ENCODE measurements at places on chromosomes 12 and 14.

GRCh38 chr14:105315211-105315721, 718 bp downstream of the PACS2 start:
- DNase-seq: peak; percentile 62

- DNase-seq: no peak
Observed at GRCh38 chr14:74504874-74505720, 11.5 kb downstream of the ISCA2 start.

DNA sequence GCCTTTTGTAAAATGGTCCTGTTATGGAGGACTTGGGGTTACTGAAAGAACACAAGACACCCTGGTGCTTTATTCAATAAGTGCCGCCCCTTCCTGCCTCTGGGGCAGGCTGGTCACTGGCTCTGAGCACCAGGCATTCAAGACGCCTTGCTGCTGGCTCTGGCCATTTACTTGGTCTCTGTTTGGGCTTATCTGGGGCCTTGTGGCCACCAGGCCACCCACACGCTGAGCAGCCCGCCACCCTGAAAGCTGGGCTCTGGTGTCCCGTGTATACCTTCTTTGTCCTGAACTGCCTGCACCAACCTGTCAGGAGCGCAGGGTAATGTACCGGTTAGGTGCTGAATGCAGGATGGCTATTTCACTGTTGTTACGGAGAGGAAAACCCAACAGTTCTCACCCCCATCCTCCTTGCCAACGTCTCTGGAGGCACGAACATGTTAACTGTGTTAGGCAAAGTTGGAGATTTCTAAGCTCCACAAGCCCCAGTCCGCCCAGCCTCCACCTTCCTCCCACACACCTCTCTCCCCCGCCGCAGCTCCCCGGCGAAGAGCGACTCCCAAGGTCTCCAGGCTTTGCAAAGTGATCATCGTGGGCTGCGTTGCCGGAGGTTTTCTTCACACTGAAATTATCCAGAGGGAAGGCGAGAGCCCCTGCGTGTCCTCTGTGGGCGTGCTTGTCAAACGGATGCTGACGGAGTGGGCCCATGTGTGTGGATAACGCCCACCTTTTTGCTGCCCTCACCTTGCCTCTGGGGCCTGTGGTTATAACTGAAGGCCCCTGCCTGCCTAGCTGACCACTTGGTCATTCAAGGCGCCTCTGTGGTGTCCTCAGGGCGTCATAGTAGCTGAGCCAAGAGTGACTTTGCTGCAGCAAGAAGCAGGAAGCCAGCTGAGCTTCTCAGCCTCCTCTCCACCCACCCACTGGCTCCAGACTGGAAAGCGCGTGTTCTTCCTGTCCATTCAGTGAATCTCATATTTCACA, 18.8 kb upstream of the BEGAIN start:
- DNase-seq: no peak

DNA sequence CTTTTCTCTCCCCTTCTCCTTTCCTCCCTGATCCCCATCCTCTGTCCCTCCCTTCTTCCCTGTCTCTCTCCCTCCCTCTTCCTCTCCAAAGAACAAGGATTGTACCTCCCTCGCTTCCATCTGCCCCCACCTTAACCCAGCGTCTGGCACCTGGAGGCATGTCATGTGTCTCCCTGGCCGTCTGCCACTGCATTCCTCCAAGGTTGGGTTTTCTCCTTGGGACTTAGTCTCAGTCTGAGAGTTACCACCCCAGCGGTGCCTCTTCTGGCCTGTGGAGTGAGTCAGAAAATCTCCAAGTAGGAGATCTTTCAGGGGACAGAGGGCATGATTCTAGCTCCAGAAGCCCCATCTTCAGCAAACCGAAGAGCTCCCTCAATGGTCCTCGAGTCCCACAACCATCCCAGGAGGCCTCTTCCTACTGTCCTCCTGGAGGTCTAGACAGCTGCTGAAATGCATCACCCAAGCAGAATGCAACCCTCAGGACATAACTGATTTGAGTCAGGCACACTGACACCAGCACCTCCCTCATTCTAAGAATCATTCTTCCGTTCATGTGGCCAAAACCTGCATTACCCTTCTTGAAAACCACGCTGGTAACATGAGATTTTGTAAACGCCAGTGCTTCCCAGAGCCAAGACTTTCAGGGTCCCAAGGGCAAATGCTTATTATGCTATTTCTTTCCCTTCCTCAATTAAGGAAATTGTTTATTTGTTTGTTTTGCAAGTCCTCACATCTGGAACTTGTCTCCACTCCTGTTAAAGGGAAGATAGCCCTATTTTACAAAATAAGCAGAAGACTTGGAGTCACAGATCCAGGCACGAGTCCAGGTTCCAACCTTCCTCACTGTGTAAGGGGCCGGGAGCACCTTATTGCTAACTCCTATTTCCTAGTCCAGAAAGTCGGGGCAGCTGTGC, 463.2 kb downstream of the BCL11B start:
- DNase-seq: no peak

GRCh38 chr12:70609203-70609602, 28.0 kb downstream of the PTPRB start:
- DNase-seq: peak; percentile 20

- no peak for DNase-seq
Observed at GRCh38 chr14:71523630-71524319, 408.5 kb upstream of the RGS6 start.

GRCh38 chr12:27982385-27982784, 9.9 kb upstream of the PTHLH start:
- no peak for DNase-seq

GRCh38 chr12:47736216-47736615, 10.9 kb upstream of the ENDOU start:
- no peak for DNase-seq

- no peak for DNase-seq
Observed at GRCh38 chr14:21050597-21050996, 7.0 kb upstream of the RNASE8 start.

- no peak for DNase-seq
Observed at GRCh38 chr14:95018821-95019220, 138.5 kb downstream of the DICER1 start.

GRCh38 chr12:47373554-47374150, 293.9 kb upstream of the AMIGO2 start:
- DNase-seq: no peak

DNA sequence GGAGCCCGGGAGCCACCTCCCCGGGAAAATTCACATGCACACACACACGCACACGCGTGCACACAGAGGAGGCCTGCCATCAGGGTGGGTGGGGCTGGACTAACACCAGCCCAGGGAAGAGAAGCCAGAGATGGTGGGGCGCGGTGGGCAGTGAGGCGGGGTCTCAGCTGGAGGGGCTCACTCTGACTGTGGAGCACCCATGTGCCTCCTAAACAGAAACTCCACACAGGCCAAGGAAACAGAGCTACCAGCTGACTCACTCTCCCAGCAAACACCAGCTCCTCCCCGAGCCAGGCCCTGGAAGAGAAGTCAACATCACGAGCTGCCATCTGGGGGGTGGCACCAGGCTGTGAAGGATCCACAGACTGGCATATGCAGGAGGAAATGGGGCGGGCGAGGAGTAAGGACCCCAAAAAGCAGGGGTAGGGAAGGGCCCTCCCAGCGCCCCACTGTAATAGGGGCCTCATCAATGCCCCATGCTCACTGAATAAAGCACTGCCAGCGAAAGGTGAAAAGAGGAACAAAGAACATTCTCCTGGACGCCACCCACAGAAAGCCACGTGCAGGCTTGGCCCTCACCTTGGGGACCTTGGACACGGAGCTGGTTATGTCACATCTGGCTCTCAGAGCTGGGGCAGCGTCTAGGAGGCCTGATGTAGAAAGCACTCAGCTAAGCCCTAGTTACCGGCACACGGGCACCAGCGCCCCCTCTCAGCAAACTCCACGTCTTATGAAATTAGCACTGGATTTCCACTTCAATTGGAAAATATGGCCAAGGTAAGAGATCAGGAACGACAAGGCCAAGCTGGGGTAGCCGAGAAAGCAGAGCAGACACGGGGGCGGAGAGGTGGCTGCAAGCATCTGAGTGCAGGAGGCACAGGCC, 8.4 kb upstream of the INF2 start:
- no peak for DNase-seq

GRCh38 chr12:121033625-121034349, 5.3 kb downstream of the OASL start:
- no peak for DNase-seq

GRCh38 chr12:132278401-132279183, 50.8 kb downstream of the GALNT9 start:
- no peak for DNase-seq

GRCh38 chr12:6337958-6338433, 3.9 kb downstream of the TNFRSF1A start:
- DNase-seq: no peak

- no peak for DNase-seq
Observed at GRCh38 chr12:6644257-6644596, 3.0 kb downstream of the ACRBP start.

GRCh38 chr12:71460850-71461609, 21.4 kb downstream of the LGR5 start:
- DNase-seq: no peak

DNA sequence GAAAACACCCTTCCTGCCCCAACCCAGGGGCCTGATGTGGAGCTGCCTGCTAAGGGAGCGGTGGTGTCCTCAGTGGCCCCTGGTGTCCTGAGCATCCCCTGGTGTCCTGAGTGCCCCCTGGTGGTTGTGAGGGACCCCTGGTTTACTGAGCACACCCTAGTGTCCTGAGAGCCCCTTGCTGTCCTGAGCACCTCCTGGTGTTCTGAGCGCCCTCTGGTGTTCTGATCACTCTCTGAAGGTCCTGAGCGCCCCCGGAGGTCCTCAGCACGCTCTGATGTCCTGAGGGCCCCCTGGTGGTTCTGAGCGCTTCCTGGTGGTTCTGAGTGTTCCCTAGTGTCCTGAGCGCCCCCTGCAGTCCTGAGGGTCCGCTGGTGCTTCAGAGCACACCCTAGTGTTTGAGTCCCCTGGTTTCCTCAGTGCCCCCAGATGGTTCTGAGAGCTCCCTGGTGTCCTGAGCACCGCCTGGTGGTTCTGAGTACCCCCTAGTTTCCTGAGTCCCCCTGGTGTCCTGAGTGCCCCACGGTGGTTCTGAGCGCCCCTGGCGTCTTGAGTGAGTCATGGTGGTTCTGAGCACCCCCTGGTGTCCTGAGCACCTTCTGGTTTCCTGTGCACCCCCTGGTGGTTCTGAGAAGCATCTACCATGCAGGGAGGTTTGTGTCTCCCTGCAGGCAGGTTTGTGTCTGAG, 1004.2 kb downstream of the TMEM121 start:
- no peak for DNase-seq

- DNase-seq: no peak
Observed at GRCh38 chr14:61459229-61459628, 137.8 kb downstream of the PRKCH start.

- no peak for DNase-seq
Observed at GRCh38 chr12:81332054-81332453, 254.2 kb downstream of the ACSS3 start.

- DNase-seq: peak; percentile 83
Observed at GRCh38 chr14:28785096-28785952, 18.7 kb downstream of the FOXG1 start.

- no peak for DNase-seq
Observed at GRCh38 chr14:91356181-91356763, 61.3 kb downstream of the CCDC88C start.

GRCh38 chr14:104503691-104504090, 75.9 kb upstream of the C14orf180 start:
- no peak for DNase-seq

DNA sequence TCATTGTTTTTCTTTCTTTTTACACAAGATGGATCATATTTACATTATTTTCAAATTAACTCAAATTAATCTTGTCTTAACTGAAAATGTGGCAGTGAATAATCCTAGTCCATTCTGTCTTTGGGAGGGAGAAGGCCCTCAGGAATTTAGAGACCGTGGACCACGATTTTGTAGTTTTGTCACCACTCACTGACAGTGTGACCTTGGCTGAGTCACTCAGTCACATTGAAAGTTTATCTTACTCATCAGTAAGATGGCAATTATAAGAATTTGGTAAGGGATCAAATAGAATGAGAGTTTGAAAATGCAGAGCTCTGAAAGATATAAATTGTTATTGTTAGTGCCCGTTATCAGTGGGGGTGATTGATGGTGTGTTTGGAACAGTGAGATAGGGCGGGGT, 16.4 kb downstream of the FOXJ2 start:
- no peak for DNase-seq

GRCh38 chr12:40794087-40794486, 101.8 kb downstream of the CNTN1 start:
- DNase-seq: no peak

- no peak for DNase-seq
Observed at GRCh38 chr14:91265404-91265803, 20.9 kb upstream of the GPR68 start.

GRCh38 chr12:110247340-110248095, 33.5 kb upstream of the ATP2A2 start:
- DNase-seq: no peak

DNA sequence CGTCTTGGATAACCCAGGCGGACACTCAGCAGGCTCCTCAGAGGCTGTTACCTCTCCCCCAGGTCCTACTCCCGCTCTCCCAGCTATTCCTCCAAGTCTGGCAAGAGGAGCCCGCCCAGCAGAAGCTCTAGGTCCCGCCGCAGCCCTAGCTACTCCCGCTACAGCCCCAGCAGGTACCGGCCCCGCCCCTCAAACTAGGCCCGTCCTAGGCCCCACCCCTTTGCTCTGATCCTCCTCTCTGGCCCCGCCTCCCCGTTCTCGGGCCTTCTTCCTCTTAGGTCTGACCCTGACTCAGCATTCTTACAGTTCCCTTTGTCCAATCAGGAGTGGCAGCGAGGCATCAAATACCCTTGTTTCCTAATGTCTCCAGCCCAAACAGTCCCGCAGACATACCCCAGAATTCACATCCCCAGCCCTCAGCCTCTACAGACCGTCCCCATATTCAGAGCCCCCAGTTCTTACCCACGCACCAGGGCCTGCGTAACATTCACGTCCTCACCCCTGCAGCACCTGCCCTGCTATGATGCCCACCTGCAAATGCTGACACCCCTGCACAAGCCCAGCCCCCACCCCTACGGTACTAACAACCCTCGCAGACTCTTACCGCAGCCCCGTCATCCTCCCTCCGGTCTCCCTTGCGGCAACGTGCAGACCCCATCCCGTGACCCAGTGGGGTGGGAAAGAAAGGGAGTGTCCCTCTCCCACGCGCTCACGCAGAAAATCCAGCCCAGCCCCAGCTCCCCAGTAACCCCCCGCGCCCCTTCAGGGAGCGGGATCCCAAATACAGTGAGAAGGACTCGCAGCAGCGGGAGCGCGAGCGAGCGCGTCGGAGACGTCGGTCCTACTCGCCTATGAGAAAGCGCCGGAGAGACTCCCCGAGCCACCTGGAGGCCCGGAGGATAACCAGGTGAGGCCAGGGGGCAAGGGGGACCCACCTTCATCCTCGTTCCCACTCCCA, 25.0 kb upstream of the HSPB8 start:
- peak; percentile 90 for DNase-seq

- DNase-seq: no peak
Observed at GRCh38 chr12:15794836-15795235, 5.6 kb upstream of the EPS8 start.

- DNase-seq: peak; percentile 60
Observed at GRCh38 chr12:124463341-124463921, 104.0 kb downstream of the NCOR2 start.

GRCh38 chr12:56157201-56158028, 744 bp upstream of the MYL6 start:
- DNase-seq: peak; percentile 75

- DNase-seq: no peak
Observed at GRCh38 chr14:68947802-68948201, 31.3 kb downstream of the ACTN1 start.

- no peak for DNase-seq
Observed at GRCh38 chr12:126506426-126507182, 1441.4 kb downstream of the AACS start.
